Cerebellum (tissue), 4 donors: ENCODE measurements at places on chromosomes 7 and 10.

DNA sequence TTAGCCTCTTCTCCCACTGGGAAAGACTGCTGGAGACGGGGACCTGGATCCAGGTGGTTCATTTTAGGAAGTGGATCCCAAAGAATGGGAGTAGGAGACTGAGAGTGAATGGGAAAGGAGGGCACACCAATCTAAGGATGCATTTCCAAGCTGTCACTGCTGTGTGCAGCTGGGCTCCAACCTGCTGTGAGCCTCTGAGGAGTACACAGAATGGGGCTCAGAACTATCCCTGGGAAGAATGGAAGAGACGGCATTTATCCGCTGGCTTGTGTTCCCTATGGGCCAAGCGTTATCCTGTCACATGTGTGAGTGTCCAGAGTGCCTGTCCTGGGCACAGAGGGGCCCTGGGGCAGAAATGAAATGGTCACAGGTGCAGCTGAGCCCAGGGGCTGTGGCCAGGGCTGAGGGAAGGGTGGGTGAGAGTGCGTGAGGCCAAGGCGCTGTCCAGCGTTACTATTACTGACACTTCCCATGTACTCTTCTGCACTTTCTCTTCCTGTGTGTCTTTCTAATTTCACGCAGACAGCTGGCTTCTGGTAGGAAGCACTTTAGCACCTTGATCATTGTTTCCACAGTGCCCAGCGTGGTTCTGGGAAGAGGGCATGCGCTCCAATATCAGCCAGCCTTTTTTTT is 35.4 kb upstream of the PODXL start:
- DNase-seq: no peak

DNA sequence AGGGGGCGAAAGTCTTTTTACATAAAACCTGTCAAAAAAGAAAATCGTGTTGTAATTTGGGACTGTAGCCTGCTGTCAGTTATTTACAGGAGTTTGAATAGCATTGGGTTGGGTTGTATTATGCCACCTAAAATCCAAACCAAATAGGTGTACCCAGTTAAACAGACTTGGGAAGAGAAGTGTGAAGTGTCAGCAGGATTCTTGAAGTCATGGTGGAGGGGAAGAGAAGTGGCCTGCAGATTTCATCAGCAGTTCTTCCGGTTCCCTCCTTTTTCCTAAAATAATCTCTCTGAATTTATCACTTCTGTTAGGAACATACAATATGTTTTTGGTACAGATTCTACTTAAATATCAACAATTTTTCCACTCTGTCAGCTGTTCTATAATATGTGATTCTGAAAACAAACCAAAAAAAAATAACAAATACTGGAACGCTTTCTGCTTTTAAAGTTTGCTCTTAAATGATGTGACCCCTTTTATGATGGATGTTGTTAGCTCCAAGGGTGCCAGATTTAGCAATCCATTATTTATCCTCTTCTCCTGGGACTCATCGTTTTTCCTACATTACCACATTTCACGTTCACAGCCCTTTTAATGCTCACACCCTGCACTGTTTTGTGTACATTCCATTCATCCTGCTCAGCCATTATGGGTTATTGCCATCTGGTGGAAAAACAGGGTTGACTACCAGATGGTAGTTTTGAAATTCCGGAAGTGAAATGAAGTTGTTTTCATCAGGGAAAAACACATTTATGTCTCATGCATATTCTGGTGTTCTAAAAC is 18.7 kb upstream of the ARHGAP12 start:
- peak; percentile 10 for DNase-seq

DNA sequence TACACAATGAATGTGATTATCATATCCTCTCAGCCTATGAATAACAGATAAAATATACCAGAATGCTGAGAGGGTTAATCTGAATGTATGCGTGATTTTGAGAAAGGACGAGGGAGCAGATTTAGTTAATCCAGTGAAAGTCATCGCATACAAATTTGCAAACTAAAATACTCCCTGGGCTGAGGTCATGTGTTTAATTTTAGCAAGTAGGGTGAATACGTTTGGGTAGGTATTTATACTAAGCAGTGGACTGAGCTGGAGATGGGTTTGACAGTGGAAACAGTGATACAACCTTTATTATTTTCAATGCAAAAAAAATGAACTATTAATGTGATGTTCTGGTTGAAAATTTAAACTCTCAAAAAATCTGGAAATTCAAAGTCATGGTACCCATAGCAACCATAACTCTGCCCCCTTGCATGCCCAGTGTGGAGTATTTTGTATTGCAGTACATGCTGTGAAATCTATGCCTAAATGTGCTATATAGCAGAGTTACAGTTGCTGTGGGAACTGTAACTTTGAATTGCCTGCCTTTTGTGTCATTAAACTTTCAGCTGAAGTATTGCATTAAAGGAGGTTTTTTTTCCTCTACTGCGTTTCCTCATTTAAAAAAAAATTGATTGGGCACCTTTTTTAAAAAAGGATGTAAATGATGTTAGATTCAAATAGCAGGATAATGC is 9.5 kb upstream of the ARID5B start:
- no peak for DNase-seq

DNA sequence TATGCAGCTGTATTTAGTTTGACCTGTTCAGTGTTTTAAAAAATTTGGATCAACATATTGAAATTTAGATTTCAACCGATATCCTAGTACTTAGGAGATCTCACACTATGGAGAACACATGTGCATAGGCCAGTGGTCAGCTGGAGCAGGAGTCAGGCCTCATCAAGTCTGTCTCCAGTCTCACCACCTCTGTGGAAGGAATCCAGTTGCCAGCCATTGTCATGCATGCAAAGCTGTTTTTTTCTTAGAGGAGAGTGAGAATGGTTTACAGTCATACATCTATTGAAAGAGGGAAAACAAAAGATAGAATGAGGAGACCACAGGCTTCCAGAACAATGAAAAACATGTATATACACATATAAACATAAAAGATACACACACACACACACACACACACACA is 7.6 kb upstream of the CLEC5A start:
- DNase-seq: no peak
